ENCODE measurements at places on chromosomes 12 and 14. TPM values are rescaled to one million over a fixed set of nuclear protein-coding genes. Genes with fewer than 3 reads are reported as not detected.

DNA sequence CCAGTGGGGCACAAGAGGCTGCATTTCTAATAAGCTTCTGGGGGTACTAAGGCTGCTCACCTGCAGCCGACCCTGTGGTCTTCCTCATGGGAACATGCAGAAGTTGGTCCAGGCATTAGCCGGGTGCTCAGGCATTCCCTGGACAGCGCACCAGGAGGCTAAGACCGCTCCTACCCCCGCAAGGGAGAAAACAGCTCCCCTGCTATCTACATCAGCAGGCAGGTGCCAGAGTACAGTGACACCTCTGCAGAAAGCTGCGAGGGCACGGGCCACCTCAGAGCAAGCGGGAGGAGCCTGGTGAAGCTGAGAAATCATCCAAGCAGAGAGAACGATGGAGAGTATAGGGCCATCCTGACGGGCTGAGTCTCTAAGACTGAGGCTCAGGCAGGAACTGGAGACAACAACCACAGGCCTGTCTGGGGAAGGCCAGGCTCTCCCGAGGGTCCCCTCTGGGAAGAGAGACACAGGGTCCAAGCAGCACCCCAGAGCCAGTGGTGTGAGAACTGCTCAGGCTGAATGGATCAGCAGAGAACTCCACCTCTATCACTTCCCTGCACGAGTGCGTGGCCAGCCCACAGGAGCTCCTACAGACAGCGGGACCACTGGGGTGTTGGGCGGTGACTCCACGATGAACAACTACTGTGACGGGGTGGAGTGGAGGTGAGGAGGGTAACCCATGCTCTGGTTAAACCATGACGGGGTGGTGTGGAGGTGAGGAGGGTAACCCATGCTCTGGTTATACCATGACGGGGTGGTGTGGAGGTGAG is 62.1 kb downstream of the AMN start:
- no peak for DNase-seq

DNA sequence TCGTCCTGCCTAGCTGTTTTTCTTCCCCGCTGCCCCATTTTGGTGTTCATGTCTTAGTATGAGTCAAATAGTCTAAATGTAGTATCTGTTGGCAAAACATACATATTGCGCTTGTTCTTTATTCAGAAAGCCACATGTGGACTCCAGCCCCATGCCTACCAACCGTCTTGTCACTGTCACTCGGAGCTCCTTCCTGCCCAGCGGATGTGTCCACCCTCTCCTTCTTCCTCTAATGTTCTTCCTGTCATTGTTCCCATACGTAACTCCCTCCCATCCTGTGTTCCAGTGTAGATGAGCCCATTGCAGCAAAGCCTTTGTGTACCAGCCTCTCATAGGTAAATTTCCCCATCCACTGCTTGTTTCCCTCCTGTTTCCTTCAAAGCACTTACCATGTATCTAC is 120.5 kb downstream of the TMX1 start:
- no peak for DNase-seq

DNA sequence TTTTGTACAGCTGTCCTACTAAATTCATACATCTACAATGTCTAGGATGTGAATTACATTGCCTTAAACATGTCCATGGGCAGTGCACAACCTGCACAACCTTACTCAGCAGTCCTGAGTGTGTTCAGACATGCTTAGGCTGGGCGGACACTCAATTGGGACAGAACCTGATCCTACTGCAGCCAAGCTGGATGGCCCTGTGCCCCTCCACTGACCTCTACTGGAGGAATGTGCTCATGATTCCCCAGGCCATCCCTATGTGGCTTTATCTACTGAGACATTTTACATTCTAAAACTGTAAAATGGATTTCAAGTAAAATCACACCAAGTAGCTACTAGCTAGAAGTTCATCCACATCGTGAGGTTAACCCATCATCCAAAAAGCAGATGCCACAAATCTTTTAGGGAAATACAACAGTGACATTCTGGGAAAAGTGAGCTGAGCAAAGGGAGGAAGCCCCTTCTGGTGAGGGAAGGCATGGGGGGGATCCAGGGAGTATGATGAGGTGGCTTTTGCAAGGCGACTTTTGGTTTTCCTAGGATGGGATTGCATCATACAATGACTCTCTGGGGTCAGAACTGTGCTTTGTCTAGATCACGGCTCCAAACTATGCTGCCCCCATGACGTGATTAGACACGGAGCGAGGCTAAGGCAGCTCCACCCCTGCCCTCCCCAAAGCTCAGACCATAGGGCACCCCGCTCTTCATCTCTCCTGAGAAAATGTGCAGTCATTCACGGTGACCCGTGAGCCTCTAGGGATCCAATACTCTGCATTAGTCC is 911.7 kb upstream of the TMEM132C start:
- no peak for DNase-seq

The PARPBP gene
- total RNA-seq: 0.52 TPM

DNA sequence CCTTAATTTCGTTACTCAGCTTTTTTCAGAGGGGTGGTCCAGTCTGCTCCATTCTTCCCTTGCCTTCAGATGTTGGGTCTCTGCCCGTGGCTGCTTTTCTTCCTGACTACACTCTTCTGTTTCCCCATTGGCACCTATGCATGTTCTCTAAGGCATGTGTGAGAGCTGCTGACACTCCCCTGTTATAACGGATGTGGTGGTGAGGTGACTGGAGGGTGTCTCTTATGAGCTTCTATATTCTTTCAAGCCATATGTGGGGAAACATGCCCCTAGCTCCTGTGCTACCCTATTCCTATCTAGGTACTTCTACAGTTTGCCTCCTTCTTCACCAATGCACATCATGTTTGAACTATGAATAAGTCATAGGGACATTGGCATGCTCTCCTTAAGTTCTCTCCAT is 643.2 kb downstream of the RPL10L start:
- DNase-seq: no peak

The KCNC2 gene
- total RNA-seq: 0.26 TPM
